Nephron progenitor cell (in vitro differentiated cells): ENCODE measurements at places on chromosomes 2 and 18.

DNA sequence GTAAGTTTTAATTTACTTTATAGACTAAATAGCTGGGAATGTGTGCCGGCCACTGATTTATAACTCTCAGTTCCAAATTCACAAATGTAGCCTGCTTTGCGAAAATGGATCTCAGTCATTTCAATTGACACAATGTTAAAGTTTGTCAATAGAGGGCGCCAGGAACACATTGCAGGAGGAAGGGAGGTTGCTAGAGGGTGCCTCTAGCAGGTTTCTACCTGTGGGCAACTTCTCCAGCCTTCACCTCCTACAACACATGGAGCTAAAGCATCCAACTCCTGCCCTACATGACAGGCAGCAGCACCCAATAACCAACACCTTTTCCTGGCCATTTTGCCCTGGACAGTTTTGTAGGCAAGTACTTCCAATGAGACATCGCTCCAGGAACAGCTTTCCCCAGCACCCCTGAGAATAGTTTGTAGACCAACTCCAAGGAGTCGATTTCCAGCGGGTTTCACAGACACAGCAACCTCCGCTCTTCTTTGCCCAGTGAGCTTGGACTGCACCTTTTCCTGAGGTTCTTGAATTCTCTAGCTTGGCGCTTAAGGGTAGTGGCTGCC is 784.8 kb upstream of the CDH2 start:
- peak; percentile 26 for DNase-seq

DNA sequence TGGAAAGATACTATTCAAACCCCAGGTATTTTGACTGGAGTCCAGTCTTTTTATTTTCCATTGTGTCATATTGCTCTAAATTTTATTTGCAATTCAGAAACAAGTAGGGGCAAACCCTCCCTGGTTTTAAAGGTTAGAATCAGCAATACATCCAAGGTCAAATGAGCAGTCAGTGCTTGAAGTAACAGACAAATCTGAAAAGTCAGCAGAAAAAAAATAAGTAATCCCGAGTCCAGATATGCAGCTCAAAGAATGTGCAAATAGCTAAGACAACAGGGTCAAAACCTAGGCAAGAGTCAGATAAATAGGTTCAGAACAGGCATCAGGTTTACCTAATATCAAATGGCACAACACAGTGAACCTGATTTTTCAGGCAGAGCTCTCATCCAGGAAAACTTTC is 367.0 kb downstream of the STK39 start:
- DNase-seq, result no peak

DNA sequence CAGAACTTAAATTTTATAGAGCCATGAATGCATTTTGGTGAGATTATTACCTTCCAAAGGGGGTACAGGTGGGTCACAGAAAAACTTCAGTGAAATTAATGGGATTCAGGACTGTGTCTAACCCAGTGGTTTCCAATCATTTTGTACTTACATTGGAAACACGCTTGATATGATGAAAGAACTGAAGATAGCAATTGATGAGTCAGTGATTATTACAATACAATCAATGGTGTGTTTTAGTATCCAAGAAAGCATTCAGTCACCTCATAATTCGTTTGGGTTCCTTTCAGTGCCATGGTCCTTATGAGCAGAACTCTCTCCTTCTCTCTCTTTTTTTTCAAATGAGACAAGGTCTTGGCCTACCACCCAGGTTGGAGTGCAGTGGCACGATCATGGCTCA is 66.5 kb upstream of the IGFBP5 start:
- no peak for DNase-seq

- DNase-seq, result no peak
Measured at GRCh38 chr2:159890551-159891266, 92.7 kb upstream of the CD302 start.

GRCh38 chr18:70370762-70371733 is 82.2 kb downstream of the SOCS6 start:
- no peak for DNase-seq

- no peak for DNase-seq
Measured at GRCh38 chr2:10226038-10226724, 76.5 kb upstream of the HPCAL1 start.

DNA sequence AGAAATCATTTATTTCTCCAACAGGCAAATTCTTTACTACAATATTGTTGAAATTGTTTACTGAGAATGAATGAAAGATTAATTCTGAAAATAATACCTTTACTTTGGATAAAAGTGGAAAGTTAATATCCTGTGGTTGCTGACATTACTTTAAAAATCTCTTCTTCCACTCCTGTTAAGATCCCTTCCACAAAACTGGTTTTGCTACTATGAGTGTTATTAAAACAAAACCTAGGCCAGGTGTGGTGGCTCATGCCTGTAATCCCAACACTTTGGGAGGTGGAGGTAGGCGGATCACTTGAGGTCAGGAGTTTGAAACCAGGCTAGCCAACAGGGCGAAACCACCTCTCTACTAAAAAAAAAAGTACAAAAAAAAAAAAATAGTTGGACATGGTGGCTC is 123.9 kb upstream of the CCDC150 start:
- DNase-seq, result no peak

GRCh38 chr2:221791844-221792243 is 219.7 kb upstream of the EPHA4 start:
- no peak for DNase-seq

GRCh38 chr2:70381235-70381634 is 79.4 kb upstream of the FAM136A start:
- DNase-seq, result no peak

- no peak for DNase-seq
Measured at GRCh38 chr2:181806039-181806392, 85.5 kb upstream of the ITPRID2 start.

GRCh38 chr2:216787851-216788540 is 71.9 kb downstream of the TNP1 start:
- DNase-seq, result no peak

GRCh38 chr2:211390536-211391188 is 834.3 kb downstream of the CPS1 start:
- DNase-seq, result no peak

DNA sequence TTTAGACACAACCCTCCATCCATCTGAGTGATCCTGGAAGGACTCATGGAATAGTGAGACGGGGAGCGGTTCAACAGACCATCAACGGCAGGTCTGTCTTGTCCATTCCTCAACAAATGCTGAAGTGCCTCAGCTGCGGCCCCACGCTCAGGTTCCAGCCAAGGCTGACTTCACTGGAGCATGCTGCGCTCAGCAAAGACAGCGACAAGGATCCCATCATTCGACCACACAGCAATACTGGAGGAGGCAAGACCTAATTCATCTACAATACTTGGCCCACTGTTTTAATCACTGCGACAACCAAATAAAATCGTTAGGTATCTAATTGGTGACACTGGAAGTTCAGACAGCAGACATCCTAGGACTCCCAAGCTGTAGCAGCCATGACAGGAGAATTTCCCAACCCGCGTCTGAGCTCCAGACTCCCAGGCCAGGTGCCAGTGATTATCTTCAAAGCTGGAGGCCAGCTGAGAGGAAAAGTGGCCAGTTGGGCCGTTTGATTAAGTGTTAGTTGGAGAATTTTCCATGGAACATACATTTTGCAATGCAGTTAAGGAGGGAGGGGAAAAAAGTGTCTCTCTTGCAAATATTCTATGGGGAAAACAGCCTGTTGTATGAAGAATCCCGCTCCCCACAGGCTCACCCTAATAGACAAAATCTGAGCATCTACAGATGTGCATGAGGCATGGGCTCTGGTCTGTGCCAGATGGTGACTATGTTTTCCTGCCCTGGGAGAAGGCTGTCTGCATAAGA is 92.5 kb upstream of the SLC35G4 start:
- DNase-seq, result no peak

DNA sequence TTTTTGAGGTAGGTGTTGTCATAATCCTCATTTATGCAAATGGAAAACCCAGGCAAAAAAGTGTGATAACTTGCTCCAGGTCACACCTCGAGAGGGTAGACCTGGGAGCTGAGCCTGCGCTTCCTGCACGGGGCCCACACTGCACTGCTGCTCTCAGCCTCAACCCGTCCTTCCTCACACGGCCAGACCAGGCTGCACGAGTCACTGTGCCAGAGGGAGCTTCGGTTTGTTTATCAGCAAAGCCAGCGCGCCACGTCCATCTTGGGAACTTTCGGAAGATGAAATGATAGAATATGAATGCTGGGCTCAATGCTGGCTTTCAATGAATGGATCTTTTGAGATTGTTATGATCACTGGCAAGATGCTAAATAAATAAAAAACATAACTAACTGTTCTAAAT is 14.4 kb downstream of the COPS9 start:
- DNase-seq, result no peak

DNA sequence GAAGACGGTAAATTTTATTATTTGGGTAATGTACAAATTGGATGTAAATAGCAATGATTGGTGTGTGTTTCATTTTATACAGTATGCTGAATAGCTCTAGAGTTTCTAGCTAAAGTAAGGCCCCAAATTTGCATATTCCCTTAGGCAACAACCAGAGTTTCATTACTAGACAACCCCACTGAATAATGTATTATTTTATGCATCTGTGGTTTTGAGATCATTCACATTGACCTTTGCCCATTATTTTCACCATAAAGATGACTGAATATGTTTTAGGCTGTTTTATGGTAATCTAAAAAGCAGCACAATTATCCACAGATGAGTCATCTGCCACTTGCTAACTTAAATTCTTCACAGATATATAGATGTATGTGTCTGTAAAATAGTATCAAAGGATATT is 44.5 kb upstream of the C2orf74 start:
- DNase-seq, result no peak

DNA sequence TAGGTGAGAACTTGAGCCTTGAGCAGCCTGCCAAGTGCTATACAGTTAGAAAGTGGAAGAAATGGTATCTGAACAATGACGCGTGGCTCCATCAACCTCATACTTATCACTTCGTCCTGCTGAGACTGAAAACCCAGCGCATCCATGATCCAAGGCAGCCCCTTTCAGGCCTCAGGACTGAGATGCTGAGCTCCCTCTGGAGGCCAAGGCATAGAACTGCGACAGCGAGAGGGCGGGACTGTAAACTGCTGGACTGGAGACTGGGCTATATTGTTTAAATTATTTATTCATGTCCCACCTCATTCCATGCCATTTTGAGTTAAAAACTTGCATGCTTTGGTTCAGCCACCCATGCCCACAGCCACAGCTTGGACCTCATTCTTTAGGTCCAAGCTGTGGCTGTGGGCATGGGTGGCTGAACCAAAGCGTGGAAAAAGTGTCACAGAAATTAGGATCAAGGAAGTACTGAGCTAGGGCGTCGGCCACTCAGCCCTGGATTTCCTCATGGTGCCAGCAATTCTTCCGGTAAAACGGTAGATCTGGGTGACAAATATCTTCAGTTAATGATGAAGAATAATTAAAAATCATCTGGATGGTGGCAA is 195.5 kb downstream of the L3MBTL4 start:
- peak; percentile 74 for DNase-seq

GRCh38 chr2:61543062-61543461 is 4.9 kb upstream of the XPO1 start:
- DNase-seq, result no peak

GRCh38 chr2:150476286-150476685 is 11.2 kb downstream of the RND3 start:
- DNase-seq, result no peak

DNA sequence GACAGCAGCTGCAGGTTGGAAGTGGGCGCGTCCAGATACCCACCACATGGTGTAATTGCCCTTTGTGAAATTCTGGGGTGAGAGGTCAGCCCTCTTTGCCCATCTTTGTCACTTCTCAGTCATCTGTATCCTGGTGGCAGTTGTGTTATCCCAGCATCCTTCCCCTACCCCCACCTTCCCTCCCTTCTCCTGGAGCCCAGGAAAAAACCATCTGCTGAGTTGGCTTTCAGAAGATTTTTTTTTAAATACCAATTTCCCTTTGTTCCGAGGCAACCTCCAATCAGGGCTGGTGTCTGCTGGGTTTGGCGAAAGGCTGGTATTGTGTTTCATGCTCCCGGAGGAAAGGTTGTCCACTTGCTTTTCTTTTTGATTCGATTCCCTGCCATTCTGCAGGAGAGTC is 35.2 kb downstream of the SETBP1 start:
- no peak for DNase-seq

- DNase-seq, result no peak
Measured at GRCh38 chr18:65762556-65762955, 11.7 kb downstream of the CDH7 start.

- no peak for DNase-seq
Measured at GRCh38 chr2:174778085-174778981, 14.1 kb upstream of the CHRNA1 start.

DNA sequence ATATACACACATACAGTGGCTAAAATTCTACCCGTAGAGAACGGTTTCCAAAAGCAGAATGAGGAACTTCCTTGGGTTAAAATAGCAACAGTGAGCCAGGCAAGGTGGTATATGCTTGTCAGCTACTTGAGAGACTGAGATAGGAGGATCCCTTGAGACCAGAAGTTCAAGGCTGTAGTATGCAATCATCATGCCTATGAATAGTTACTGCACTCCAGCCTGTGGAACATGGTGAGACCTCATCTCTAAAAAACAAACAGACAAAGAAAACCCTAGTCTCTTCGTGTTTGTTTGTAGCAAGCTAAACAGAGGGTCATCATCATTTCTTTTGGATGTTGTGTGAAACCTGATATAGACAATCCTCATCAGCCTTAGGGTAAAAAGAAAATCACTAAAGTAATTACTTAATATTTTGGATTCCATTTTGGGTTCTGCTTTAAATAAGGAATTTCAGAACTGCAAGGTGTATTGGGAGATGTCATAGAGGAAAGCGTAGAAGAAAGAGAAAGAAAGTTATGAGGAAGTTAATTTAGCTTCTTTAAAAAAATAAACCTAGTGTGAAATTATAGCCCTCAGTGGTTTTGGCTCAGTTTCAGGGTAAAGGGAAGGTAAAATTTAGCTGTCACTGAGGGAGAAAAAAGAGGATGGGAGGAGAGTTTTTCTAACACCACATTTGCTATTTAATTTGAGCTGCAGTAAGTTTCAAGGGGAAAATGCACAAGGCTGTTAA is 46.5 kb downstream of the PLEK start:
- DNase-seq, result no peak

DNA sequence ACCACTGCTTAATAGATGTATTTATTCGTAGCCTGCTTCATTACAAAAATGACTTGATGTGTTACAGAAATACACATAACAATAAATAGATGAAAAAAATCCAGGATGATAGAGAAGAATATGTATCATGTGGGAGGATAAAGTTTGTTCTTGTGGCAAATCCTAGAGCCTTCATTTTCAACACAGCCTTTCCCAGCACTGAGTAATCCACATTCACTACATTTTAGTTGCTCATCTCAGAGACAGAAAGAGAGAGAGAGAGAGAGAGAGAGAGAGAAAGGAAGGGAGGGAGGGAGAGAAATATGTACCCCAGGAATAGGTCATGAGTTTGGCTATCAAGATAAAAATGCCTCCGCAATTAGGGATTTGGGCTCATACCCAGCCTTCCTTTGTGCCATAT is 144.3 kb downstream of the RBMS1 start:
- DNase-seq, result no peak

GRCh38 chr2:8197101-8197500 is 484.8 kb upstream of the ID2 start:
- DNase-seq, result no peak
